ENCODE measurements at places on chromosomes 13 and 19. TPM values are rescaled to one million over a fixed set of nuclear protein-coding genes. Genes with fewer than 3 reads are reported as not detected.

Gene C19orf47
- total RNA-seq: 14.0 TPM

Gene NECTIN2
- total RNA-seq: 53.9 TPM

- DNase-seq: no peak
Observed at GRCh38 chr13:48505597-48506091, 27.2 kb downstream of the RCBTB2 start.

Gene CEACAM7
- not detected for total RNA-seq

Measured in foreskin keratinocyte (primary cell).